ENCODE measurements at places on chromosomes 3 and 15.

- DNase-seq: no peak
Observed at GRCh38 chr15:79406210-79406609, 25.9 kb upstream of the MINAR1 start.

DNA sequence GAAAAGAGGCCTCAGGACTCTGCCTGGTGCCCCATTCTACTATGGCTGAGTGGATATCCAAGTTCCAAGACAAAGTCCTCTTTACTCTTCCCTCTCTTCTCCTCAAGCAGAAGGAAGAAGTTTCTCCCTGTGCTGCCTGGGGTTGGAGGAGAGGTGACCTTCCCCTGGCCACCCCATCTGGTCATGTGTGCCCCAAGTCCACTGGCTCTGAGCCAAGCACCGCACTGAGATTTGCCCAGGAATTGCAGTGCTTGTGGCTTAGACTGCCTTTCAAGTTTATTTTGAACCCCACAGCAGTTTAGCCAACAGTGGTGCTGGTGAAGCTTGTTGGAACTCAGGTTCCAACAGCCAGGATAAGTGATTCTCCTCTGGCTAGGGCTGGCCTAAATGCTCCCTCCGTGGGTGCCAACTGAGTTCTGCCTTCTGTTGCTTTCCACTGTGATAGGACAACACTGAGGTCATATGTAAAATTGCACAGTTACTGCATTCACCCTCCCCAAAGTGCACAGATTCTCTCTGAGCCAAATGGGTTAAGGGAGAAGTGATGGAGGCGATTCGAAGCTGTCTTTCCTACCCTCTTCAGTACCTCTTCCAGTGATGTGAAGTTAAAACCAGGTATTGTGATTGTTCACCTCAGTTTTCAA, 69.9 kb downstream of the TMCO5A start:
- DNase-seq: no peak

DNA sequence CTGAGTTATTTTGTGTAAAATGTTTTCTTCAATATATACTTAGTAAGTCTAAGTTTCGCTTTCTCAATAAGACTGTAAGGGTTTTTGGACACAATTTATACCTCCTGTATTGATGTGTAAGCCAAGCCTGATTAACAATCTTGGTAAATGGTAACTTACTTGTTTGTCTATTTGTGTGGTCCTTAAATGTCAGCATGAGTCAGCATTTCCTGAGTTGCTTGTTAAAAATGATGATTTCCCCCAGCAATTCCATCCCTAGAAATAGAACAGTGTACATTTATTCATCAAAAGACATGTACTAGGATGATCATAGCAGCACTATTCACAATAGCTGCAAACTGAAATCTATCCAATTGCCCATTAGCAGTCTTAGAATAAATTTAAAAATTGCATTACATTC, 53.4 kb upstream of the LRIG1 start:
- DNase-seq: no peak

- DNase-seq: no peak
Observed at GRCh38 chr3:141934354-141934753, 57.9 kb downstream of the ATP1B3 start.

DNA sequence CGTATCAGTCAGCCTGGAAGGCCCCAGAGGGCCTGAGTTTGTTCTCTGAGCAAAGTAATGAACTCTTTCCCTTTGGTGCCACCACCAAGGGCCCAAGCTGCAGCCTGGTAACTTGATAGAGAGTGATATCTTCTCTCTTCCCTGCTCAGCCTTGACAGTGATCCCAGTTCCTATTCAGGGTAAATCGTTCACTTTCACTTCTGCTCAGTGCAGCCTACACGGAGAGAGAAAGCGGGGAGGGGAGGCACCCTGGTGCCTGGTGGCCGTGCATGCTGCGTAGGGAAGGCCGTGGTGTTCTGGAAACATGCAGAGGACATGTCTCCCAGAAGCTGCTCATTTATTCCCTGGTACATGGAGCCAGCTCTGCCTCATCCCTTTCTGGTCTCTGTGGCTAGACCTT, 54.9 kb downstream of the KIF9 start:
- no peak for DNase-seq

DNA sequence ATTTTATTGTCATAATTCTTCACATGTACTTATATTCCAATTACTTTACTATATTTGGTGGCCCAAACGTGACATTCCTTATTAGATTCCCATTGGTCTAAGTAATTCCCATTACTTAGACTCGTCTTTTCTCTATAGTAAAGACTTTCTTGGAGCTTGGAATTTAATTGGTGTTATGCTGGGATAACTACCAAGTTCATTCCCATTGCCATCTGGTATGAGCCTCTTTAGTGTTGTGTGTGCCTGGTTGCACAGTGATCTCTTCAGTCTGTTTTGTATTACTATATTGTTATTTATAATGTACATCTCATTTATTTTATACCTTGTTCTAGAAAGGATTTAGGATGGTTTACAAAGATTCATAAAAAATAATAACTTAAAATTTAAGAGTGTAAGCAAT, 27.8 kb downstream of the TMEM108 start:
- DNase-seq: no peak

DNA sequence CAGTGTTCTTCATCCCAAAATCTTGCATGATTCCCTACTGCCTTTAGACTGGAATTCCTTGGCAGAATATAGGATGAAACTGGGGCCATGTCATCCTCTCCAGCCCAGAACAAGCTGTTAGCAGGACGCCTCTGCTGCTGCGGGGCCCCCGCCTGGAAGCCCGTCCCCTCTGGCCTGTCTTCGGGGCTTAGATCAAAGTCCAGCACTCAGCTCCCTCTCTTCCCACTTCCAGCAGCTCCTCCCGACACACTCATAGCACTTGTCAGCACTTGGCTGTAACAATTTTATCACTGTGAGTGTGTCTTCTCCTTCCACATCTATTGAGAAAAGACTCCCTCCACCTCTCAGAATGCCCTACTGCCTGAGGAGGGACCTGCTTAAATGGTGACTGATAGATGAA, 112.0 kb upstream of the HACD2 start:
- DNase-seq: no peak

GRCh38 chr15:66841953-66842681, 140.1 kb downstream of the SMAD6 start:
- DNase-seq: peak; percentile 43

- DNase-seq: no peak
Observed at GRCh38 chr15:47959617-47960413, 161.0 kb upstream of the SLC24A5 start.

DNA sequence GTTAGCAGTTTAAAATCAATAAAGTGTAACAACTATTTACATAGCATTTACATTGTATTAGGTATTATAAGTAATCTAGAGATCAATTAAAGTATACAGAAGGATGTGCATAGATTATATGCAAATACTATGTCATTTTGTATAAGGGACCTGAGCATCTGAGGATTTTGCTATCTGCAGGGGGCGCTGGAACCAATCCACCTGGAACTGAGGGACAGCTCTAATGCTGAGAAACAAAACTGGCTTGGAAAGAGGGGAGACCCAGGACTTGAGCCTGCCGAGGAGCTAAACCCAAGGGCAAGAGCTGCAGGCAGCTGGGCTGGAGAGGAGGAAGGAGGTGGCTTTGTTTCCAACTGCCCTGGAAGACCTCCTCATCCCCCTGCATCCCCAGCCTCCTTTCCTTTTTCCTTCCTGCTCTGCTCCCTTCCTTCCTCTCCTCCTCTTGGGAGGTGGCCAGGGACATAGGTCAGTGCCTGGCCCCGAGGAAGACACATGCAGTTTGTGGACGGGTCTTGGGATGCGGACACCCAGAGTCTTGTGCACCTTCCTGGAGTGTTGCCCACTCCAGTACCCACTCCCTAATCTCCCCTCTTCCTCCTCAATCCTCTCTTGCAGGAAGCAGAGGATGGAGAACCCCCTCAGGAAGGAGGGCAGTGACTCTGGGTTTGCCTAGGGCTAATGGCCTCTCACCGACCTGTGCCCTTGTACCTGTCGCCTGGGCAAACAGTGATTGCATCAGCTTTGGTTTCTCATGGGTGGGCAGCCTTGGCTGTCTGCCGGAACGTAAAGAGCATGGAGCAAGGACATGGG, 825 bp upstream of the RTP3 start:
- DNase-seq: peak; percentile 60

DNA sequence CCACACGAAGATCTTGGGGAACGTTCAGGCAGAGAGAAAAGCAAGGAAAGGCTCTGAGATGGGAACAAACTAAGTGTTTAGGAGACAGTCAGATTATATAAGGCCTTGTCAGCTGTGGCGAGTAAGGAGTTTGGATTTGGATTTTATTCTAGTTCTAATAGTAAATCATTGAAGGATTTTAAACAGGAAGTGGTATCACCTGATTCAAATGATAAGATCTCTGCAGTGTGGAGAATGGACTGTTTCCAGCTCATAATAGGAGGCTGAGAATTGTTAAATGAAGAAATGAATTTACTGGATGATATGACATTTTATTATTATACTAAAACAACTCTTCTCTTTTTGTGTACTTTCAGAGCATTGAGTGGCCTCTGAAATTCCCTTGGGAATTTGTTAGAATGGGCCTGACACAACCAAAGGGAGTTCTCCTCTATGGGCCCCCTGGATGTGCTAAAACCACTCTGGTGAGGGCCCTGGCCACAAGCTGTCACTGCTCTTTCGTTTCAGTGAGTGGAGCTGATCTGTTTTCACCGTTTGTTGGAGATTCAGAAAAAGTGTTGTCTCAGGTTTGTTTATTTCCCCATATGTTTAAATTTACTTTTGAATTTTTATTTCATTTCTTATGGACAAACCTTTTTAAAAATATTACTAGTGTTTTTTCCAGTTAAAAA, 36.0 kb upstream of the GATM start:
- DNase-seq: no peak

GRCh38 chr15:45630917-45631691, 3.7 kb upstream of the SQOR start:
- DNase-seq: no peak

DNA sequence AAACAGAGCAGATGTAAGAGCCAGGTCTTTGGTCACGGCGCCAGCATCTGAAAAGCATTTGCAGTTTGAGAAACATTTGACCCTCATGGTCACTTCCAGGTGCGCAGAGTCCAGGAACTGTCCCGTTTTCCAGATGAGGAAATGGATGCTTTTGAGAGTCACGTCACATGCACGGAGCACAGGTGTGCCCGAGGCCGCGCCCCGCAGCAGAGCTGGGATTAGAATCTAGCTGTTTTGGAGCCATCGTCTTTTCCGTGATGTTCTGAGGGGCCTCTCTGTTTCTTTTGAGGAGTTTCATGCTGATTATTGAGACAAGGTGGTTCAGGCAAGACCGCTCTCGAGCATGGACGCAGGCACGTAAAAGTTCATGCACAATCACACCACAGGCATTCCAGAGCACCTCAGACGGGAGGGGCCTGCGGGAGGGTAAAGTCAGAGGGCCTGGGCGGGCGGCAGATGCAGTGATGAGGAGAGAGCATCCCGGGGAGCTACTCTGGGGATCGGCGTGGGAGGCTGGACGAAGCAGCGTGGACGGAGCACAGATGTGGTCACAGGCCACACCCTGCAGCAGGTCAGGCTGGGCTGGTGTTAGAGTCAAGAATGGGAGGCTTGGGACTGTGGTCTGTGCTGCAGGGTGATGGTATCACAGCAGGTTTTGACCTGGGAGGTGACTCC, 139.2 kb upstream of the MEF2A start:
- no peak for DNase-seq

- no peak for DNase-seq
Observed at GRCh38 chr3:13134879-13135206, 61.6 kb upstream of the IQSEC1 start.

DNA sequence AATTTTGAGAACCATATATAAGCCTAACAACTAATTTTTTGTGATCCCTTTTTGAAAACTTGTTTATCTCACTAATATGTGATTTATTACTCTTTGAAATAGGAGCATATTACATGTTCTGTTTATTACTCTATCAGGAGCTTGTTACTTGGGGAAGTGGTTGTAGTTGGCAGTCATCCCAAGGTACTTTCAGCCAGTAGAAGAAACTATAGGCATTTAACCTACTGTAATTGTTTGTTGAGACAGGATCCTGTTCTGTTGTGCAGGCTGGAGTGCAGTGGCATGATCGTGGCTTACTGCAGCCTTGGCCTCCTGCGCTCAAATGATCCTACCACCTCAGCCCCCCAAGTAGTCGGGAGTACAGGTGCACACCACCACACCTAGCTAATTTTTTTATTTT, 195.6 kb downstream of the TCF12 start:
- no peak for DNase-seq

DNA sequence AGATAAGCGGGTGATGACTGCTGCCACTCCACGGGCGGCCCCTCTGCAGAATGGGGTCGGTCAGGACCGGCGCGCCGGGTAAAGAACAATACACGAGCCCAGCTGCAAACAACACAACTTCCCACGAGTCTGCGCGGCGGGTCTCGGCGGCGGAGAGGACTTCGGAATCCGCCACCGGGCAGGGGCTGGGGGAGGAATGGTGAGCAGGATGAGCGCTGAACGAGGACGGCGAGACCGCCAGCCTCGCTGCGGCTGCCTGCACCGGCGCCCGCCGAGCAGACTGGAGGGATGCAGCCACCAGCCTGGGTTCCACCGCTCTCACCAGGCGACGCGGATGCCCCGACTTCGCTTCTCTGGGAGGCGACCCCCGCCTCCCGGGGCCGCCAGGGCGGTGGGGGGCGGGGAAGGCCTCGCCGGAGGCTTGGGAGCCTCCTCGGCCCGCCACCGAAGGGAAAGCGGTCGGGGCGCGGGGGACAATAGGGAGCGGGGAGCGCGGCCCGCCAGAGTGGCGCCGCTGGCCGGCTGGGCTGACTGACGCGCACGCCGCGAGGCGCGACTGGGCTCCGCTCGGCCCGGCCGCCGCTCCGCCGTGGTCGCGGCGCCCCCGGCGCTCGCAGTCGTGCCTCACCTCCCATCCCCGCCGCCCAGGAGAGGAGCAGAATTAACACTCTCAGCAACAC, 515 bp downstream of the ADAM10 start:
- DNase-seq: peak; percentile 68

DNA sequence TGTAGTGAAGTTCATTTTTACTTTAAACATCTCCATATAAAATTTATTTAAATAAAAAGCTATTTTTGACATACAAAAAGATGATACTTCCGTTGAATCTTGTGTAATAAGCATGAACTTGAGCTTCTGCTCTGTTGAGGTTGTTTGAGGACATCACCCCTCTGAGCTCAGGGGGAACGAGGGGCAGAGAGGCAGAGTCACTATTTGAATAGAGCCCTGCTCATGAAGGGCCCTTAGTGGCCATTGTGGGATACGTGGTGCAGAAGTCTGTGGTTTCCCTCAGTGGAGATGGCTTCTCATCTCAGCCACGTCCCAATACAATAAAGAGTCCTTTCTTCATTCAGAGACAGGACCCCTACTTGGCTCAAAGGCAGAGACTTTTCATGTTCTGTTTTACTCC, 10.6 kb downstream of the CEMIP start:
- DNase-seq: no peak

- no peak for DNase-seq
Observed at GRCh38 chr3:59263152-59263551, 213.3 kb upstream of the CFAP20DC start.

DNA sequence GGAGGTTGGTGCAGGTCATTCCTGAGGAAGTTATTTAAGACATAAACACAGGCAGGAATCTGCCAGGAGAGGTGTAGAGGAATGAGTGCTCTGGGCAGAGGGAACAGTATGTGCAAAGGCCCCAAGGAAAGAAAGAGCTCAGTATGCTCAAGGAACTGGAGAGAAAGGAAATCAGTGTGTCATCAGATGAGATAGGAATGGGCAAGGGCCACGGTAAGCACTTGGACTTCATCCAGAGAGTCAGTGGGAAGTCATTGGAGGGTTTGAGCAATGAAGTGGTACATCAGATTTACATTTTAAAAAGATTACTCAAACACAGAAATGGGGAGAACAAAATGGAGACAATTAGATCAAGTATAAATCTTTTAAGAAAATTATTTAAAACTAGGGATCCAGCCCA, 272.2 kb downstream of the ADAMTSL3 start:
- DNase-seq: no peak

- no peak for DNase-seq
Observed at GRCh38 chr15:21268436-21268940, 171.8 kb downstream of the POTEB3 start.

- DNase-seq: peak; percentile 74
Observed at GRCh38 chr15:100849021-100849854, 30.4 kb upstream of the ALDH1A3 start.

Measured in activated T-cell treated with anti-CD3 and anti-CD28 coated beads, Interleukin-2, amount 50 U/mL, for 48 hours (primary cell).